NCI-H1105 (cell line): ENCODE measurements at places on chromosomes 7 and 10.

DNA sequence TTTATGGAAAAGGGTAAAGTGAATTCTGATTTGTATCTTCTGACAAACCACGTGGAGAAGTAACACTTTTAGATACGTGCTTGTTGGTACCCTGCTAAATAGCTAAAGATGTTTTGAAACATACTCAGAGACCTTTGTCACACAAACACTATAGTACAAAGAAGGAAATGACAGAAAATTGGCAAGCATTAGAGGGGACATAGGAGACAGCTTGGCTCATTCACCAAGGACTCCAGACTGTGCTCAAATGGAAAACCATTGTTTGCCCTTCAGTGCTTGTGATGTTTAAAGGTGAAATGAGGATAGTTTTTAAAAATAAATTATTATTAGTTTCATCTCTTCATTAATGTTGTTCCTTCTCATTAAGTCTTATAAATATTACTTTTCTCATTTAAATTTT is 34.0 kb upstream of the CD36 start:
- no peak for DNase-seq

GRCh38 chr7:47179812-47180515 is 401.9 kb downstream of the TNS3 start:
- peak; percentile 42 for DNase-seq

DNA sequence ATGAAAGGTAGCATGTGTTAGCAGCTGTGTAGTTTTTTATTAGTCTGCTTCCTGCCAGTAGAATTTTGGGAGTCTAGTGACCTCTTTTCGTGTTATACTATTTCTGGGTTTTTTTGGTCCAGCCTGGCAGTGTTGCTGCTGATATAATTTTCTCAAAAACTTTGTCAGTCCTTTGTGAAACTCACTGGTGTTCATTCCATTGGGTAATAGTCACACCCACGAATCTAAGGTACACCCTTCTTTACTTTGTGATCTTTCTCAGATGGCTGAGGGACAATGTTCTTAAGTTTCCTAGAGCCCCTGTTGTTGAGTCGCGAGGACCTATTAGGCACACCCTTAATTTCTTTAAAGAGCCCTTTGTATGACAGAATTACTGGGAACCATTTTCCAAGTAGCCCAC is 52.3 kb downstream of the TPST1 start:
- no peak for DNase-seq

GRCh38 chr7:100023526-100023925 is 8.1 kb downstream of the ZKSCAN1 start:
- no peak for DNase-seq

GRCh38 chr10:72414642-72415041 is 59.9 kb upstream of the DNAJB12 start:
- no peak for DNase-seq

- no peak for DNase-seq
These were observed 39.6 kb upstream of the IKZF1 start for GRCh38 chr7:50264908-50265307.

DNA sequence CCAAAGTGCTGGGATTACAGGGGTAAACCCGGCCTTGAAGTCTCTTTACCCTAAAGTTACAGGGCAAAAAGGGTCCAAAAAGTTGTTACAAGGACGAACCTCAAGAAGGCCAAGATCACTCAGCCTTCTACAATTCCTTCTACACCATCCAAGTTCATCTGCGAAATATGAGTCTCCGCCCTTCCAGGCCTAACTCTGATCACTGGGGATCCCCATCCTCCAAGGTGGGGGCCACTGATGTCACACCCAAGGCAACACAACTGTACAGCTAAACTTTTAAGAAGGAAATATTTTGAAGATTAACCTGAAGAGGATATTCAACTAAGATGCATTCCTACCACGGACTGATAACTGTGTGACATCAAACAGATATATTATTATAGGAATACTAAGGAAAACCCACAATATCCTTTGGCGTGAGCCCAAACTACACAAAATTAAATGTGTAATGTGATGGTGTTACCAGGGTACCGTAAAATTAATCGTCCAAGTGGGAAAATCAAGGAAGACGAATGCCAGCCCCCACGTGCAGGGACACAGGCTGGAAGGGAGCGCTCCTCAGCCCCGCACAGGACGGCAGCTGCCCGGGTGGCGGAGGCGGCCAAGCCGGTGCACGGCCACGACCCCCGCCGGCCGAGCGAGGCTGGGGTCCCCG is 1.0 kb downstream of the PAXIP1 start:
- no peak for DNase-seq

GRCh38 chr7:31095286-31096197 is 43.4 kb downstream of the ADCYAP1R1 start:
- no peak for DNase-seq

- DNase-seq, result no peak
These were observed 25.0 kb downstream of the PPP1R3C start for GRCh38 chr10:91607646-91608403.

DNA sequence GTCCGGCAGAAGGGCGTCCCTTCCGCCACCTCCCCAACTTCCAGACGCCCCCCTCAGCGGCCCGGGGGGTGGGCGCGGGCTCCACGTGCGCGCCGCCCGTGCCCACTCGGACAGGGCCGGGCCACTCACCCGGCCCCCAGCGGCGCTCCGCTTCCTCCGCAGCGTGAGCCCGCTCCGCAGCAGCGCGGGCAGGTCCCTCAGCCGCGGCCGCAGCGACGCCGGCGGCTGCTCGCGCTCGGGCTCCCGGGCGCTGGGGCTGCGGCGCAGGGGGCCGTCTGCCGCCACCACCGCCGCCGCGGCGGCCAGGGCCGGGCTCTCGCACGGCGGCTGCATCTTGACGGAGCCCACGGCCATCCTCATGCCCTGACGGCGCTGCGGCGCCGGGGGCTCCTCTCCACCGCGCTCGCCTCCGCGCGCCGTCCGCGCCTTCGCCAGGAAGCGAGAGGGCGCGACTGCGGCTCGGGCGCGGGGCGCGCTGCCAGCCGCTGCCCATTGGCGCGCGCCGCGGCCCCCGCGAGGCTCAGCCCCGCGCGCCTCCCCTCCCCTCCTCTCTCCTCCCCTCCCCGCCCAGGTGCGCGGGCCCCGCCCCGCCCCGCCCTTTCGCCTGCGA is at the start of gene RAPGEF5:
Gene RAPGEF5 (minus strand): TSS at position 454 of the 610 bp plus-strand sequence. CDS start 94 bp downstream, at position 360.
- peak; percentile 59 for DNase-seq

GRCh38 chr7:122619664-122620063 is 79.3 kb downstream of the RNF133 start:
- no peak for DNase-seq

DNA sequence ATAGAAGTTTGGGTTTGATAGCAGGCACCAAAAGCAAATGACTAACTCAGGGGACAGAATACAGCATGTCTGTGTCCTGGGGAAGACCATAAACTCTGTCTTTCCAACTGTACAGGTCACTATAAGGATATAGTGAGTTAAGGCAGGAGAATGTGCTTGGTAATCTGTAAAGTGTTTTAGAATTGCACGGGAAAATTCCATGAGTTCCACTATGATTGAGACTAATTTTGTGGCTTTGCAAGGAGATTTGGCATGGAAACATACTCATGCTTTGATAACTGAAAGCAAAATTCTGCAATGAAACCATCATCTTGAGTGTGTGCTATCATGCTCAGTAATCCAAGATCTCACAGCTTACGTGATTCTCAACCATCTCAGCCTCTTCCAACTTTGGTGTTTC is 152.6 kb downstream of the PKD1L1 start:
- DNase-seq, result no peak
